ENCODE measurements at places on chromosomes 12 and 14.

GRCh38 chr14:99916091-99916383 lies 122.8 kb downstream of the EML1 start:
- DNase-seq, result no peak

DNA sequence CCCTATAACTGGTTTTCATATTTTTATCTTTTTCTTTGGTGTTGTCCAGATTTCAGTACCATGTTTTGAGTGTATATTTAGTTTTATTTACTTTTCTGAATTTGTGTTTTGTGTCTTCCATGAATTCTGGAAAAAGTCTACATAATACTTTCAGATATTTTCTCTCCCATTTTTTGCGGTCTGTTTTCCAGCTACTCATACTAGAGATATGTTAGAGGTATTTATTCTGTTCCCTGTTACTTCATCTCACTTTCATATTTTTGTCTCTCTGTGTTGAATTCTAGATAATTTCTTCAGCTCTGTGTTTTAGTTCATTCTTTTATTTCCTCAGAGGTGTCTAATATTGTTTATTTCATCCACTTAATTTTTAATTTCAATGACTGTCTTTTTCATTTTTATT lies 74.2 kb downstream of the IFT81 start:
- no peak for DNase-seq

GRCh38 chr12:21223930-21224329 lies 92.9 kb downstream of the SLCO1B1 start:
- no peak for DNase-seq

GRCh38 chr12:99984271-99985128 lies at the start of gene ANKS1B:
TSS of gene ANKS1B (minus strand) at chr12:99984936. CDS start at chr12:99984237, 699 bp downstream.
- DNase-seq, result no peak

- no peak for DNase-seq
These were observed 23.0 kb downstream of the KCNJ8 start for GRCh38 chr12:21751517-21751916.

Measured in mesenteric fat pad (tissue), 1 donor.